ENCODE measurements at places on chromosomes 13 and 19. TPM values are rescaled to one million over a fixed set of nuclear protein-coding genes. Genes with fewer than 3 reads are reported as not detected.

DNA sequence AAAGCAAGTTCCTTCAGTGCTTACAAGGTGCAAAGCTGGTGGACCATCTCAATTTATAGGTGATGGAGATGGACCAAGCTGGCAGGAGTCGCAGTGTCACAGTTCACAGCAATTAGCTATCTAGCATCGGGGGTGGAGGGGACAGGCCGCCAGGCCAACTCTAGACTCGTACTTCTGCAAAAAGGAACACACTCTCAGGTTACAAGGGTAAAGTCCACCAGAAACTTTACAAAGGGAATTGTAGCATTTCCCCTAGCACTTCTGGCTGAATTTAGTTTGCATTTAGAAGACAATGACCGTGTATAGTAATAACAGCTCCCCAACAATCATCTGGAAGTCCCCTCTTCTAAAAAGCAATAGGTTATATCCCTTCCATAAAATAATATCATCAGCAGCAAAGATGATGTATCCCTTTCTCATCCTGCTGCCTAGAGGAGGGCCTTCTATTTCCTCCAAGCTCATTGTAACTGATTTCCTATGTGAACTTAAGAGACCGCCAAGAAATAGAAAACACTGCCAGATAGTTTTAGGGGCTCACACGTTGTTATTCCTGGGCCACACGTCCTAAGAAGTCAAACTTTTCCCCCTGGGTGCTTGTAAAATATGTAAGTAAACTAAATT lies 8.5 kb upstream of the DOCK9 start:
- DNase-seq, result no peak

DNA sequence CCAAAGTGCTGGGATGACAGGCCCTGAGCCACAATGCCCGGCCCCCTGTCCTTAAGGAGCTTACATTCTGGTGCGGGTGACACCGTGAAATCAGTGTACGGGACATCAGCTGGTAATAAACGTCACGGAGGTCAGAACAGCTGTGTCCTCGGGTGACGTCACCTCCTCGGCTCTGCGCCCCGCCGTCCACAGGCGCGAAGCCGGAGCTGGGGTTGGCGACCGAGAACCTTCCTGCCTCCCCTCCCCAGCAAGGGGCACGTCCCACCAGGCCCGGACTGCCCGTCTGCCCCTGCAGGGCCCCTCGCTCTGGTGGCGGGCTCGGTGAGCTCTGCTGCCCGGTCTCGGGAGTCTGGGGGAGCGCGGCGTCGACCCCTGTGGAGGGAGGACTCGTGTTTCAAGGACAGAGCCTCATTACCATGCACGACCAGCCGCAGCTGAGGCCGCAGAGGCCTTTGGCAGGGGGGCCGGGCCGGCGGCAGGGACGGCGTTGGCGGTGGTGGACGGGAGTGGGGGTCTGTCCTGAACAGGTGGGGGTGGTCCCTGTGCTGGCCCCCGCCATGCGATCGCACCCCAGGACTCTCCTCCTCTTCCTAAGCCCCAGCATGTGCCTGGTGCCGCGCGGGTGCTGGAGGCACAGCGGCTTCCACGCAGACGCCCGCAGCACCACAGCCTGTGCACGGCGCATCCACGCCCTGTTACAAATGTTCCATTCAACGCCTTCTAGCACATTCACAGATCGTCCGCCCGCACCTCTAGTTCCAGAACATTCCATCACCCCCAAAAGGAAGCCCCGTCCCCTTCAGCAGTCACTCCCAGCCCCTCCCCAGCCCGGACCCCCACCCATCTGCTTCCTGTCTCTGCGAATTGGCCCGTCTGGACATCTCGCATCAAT lies 5.4 kb downstream of the LINGO3 start:
- DNase-seq, result no peak

DNA sequence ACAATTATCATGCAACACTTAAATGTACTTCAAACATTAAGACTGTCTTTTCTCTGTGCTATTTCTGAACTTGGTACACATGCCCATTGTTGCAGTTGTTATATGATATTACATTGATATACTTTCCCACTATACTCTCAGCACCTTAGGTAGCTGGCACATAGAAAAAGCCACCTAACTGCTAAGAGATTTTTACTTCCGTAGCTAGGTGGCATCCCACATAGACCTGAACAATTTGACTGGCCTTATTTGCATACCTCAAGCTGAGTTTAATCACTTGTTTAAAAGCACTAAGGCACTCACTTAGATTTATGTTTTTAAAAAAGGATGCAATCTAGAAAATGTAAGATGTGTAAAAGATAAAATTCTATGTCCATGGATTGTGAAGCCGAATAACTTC lies 194.2 kb downstream of the POU4F1 start:
- no peak for DNase-seq

GRCh38 chr19:46489445-46490272 lies 6.0 kb downstream of the PNMA8B start:
- no peak for DNase-seq

DNA sequence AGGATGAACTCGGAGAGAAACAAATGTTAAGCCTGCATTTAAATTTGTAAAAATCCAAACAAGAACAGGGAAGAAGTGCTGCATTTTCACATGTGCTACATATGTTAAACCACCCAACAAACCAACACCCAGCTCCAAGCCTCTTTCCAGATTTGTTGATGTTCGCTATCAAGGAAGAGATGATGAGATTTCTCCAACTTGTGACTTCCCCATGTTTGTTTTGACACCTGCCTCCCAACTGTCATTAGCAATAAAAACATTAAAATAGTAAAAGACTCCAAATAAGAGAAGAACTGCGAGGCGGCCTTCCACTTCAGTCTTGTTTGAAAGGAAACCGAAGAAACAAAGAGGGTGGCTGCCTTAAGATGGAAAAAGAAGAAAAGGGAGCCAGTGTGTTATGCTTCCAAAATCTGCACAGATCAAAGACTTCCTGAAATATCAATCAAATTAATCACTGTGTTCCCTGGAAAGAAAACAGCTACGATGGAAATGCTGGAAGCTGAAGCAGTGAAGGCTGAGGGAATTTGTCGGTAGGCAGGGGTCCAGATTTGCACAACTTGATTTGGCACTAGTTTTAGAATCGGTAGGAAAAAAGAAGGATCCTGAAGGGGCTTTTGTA lies 14.0 kb upstream of the GGACT start:
- DNase-seq, result no peak

GRCh38 chr19:29372091-29372415 lies 153.7 kb upstream of the VSTM2B start:
- DNase-seq, result no peak

GRCh38 chr13:41578371-41578770 lies 121.0 kb downstream of the RGCC start:
- DNase-seq, result no peak

DNA sequence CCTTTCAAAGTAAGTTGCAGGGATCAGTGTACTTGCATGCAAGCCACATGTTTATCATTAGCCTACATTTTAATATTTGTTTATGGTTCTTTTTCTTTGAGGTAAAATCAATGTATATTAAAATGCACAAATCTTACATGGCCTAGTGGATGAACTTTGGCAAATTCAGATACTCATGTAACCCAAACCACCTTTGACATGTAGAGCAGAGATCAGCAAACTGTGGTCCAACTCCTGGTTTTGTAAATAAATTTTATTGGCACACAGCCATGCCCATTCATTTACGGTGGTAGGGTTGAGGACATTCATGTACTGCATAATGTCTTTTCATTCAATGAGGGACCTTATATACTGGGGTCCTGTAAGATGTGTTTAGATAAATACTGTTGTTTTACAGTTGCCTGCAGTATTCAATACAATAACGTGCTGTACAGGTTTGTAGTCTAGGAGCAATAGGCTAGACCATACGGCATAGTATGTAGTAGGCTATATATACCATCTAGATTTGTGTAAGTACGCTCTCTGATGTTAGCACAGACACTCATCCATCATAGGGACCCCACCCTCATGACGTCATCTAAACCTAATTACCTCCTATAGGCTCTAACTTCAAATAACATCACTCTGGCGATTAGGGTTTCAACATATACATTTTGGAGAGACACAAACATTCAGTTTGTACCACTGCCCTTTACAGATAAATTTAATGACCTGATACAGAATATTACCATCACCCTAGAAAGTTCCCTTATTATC lies 5.7 kb downstream of the NDFIP2 start:
- DNase-seq, result no peak

DNA sequence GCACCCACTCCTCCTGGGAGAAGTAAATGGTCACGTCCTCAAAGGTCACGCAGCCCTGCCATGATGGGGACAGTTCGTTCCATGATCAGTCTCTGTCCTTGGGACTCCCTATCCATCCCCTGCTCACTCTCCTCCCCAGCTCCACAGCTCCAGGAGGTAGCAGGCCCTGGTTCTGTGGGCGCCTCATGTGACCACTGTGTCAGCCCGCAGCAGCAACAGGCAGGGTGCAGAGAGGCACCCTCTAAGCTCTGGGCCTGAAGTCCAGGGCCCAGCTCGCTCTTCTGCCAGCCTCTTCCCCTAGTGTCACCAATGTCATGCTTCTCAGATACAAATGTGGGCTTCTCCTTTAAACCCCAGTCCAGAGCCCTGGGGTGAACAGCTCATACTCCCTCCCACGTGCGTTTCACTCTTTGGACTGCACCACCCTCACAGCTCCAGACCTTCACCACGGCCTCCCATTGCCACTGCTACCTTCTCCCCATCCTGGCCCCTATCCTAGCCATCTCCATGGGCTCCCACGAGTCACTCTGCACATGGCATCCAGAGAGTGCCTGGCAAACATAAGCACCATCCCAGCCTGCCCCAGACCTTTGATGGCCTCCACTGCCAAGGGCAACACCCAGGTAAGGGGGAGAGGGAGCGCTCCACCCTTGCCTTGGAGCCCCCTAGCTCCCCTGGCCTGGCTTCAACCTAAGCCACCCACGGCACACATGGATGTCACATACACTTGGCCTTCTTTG lies 2.9 kb downstream of the ZNF792 start:
- no peak for DNase-seq

GRCh38 chr19:14148751-14149410 lies 12.5 kb upstream of the ASF1B start:
- no peak for DNase-seq

DNA sequence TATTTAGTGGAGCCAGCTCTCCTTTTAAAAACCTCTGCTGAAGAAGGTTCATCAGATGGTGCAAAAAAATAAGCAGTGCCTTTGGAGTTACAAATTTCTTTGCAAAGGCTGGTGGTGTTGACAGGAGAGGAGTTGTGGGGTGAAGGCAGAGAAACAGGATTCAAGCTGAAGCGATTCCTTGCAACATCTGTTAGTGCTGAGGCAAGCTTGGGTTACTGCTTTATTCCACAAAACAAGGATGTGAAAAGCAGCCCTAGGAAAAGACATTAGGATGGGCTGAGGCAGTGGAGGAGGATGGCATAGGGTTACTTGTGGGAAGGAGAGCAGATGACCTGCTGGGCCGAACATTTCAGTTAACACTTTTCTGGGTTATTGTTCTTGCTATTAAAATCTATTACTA lies 390.7 kb downstream of the DLEU7 start:
- no peak for DNase-seq

DNA sequence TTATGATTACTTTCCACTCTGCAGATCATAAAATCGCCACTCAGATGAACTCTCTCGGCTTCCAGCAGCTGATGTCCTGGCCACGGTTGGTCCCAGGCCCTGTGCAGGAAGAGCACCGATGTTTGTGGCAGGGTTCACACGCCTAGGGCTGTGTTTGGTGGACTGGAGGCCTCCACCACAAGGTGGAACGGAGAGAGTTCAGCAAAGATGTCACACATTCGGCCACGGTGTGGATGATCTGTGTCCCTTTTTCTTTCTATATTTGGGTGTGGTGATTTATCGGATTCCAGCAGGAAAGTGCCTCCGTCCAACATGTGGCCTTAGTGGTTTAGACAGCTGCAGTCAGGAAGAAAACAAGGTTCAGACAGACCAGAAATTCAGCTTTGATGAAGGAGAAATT lies 521 bp upstream of the SHISA2 start:
- no peak for DNase-seq

GRCh38 chr13:68996668-68997025 lies 1111.0 kb upstream of the ATXN8OS start:
- no peak for DNase-seq

DNA sequence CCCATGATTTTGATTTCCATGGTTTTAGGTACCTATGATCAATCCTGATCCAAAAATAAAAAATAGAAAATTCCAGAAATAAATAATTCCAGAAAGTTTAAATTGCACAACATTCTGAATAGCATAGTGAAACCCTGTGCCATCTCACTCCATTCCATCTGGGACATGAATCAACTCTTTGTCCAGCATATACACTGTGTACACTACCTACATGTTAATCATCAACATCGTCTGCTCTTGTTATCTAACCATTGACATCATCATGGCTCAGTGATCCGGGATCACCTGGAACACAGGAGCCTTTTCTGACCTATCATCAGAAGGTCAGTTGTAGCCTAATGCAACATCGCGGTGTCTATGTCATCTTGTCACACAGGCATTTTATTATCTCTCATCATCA lies 75.6 kb downstream of the MYO16 start:
- no peak for DNase-seq

DNA sequence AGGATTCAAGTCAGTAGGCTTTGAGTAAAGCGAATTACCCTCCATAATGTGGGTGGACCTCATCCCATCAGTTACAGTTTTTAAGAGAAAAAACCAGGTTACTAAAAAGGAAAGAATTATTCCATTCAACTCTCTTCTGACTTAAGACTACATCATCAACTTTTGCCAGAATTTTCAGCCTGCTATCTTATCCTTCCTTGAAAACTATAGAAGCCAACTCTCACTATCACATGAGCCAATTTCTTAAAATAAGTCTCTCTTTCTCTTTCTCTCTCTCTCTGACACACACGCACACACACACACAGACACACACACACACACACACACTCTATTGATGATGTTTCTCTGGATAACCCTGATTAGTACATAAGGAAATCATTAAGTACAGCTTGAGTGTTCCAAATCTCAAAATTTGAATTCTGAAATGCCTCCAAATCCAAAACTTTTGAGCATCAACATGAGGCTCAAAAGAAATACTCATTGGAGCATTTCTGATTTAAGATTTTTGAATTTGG lies 217.0 kb upstream of the PRR20A start:
- no peak for DNase-seq

DNA sequence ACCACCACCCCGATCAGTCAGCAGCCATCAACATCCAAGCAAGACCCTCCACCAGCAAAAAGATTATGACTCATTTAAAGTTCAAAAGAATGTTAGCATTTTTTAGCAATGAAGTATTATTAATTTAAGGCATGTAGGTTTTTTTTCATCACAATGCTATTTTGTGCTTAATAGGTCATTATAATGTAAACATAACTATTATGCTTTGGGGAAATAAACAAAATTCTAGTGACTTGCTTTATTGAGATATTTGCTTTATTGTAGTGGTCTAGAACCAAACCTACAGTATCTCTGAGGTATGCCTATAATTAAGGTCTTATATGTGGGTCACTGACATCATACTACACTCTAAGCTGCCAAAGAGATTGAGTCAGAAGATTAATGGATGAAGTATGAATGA lies 20.0 kb downstream of the KLF12 start:
- DNase-seq, result no peak

- DNase-seq, result no peak
These were observed 777.2 kb downstream of the UQCRFS1 start for GRCh38 chr19:28435551-28436271.

UGGT2 gene
- 86.4 TPM for total RNA-seq

MIA gene
- total RNA-seq, result not detected

CPB2 gene
- not detected for total RNA-seq

LHB gene
- not detected for total RNA-seq

SBK3 gene
- 0.79 TPM for total RNA-seq

ZNF546 gene
- total RNA-seq, result 7.9 TPM

ZNF616 gene
- total RNA-seq, result 5.1 TPM

CLASRP gene
- total RNA-seq, result 49.3 TPM
